ENCODE measurements at places on chromosomes 16 and 17.

DNA sequence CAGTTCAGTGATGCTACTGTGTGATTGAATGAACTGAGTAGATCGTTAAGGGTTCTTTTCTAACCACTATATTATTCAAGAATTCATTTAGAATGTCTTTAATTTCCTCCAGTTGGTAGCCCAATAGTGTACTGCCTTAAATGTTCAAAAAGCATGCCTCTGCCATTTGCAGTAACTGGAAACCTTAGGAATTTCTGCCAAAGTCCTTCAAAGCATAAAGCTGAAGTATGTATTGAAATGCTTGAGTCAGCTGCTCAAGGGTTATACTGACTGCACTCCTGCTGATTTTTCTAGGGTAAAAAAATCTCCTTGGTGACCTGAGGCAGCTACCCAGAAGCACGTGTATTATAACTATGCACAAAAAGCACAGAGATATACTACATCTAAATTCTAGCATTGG lies 56.5 kb downstream of the SNTB2 start:
- no peak for DNase-seq

DNA sequence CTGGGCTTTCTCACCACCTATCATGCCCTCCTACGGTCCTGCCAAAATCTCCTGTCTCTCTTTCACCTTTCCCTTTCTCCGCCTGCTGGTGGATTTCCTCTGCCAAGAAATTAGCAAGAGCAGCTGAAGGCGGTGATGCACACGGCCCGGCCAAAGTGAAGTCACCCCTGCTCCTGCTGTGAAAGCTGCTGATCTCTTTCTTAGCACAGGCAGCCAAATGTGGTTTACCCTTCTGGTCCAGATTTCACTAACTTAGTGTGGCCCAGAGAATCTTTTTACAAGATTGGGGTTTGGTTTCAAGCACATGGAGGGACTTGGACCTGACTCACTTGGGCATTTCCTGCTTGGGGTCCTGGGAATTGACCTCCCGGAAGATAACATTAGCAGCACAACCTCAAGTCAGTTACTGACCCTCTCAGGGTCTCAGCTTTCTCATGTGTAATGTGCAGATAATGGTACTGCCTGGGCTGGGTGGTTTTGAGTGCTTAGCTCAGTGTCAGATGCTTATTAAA lies 155.7 kb downstream of the SOCS1 start:
- DNase-seq: peak; percentile 67

DNA sequence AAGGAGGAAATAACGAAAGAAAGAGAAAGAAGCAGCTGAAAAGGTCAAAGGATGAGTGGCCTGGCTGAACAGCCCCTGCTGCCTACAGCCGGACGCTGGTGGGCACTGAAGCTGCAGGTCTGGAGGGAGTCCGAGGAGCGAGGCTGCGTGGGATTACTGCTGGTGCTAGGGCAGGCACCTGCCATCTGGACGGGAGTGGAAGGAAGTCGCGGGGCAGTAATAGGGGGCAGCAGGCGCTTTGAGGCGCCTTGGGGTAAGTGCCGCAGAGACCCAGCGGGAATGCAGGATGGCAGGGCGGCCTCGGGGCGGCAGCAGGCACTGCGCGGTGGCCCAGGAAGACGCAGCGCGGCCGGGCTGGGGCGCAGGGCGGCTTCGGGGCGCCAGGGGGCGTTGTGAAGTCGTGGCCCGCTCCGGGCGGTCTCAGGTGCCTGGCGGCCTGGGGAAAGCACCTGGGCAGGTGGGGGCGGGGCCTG lies 303 bp upstream of the SCNN1G start:
- peak; percentile 70 for DNase-seq

- DNase-seq: no peak
Measured at GRCh38 chr17:45722161-45722560, 62.0 kb upstream of the CRHR1 start.

DNA sequence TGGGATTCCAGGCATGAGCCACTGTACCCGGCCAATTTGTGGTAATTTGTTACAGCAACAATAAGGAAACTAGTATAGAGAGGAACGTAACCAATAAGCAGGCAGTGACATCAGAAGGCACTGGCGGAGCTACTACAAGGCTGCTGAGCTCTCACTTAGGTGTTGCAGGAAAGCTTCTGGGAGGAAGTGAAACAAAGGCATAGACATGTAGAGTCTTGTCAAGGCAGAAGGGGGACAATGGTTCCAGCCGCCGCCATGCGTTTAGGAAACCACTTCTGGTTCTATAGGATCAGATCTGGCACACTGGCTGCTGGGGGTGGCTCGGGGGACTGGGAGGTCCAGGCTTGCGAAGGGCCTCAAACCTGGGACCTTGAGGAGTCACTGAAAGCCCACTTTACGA lies 9.4 kb upstream of the CPSF4L start:
- DNase-seq: no peak
